ENCODE measurements at places on chromosomes 2 and 18. TPM values are rescaled to one million over a fixed set of nuclear protein-coding genes. Genes with fewer than 3 reads are reported as not detected.

CRYGD gene
- total RNA-seq, result not detected

SPOPL gene
- 17.2 TPM for total RNA-seq

FEV gene
- not detected for total RNA-seq

C2orf72 gene
- 7.6 TPM for total RNA-seq

TRABD2A gene
- total RNA-seq, result 0.17 TPM

FAM228A gene
- 0.43 TPM for total RNA-seq

PRKAG3 gene
- not detected for total RNA-seq
